NCI-H1105 treated with DMSO at 0.1 percent for 48 hours (cell line): ENCODE measurements at places on chromosomes 1 and 21.

- no peak for DNase-seq
These were observed 69.1 kb downstream of the HSF2BP start for GRCh38 chr21:43590194-43590593.

DNA sequence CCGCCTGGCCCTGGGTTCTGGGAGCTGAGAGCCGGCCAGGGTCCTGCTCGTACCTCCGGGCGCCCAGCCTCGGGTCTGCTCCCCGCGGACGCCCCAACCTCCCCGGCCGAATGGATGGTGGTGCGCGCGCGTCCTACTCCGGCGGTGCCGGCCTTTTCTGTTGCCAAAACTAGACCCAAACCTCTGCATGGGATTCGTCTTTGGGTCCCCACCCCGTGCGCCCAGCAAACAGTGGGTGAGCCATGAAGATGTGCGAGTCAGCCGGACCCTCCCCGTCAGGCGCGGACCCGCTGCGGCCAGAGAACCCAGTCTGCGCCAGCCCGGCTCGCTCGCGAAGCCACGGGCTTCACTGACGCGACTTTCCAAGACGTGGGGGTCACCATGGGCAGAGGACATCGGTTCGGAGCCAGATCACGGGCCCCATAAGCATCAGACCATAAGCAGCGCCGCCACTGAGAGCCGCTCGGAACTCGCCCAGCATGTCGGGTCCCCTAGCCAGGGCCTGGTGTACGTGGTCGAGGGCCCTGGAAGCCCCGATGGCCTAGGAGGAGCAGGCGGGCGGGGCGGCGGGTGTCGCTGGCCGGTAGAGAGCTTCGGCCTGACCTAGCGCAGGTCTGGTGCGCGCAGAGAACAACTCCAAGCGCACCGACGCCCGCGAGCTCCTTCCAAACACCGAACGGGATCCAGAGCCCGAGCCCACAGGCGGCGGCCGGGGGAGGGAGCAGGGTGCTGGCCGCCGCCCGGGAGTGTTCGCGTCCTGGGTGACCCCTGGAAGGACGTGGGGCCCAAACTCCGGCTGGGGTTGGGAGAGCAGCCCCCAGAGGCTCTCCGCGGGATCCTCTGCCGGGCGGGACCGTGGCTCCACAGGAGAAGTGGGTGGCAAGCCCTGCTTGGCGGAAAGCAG, 1.0 kb upstream of the TP73 start:
- no peak for DNase-seq

DNA sequence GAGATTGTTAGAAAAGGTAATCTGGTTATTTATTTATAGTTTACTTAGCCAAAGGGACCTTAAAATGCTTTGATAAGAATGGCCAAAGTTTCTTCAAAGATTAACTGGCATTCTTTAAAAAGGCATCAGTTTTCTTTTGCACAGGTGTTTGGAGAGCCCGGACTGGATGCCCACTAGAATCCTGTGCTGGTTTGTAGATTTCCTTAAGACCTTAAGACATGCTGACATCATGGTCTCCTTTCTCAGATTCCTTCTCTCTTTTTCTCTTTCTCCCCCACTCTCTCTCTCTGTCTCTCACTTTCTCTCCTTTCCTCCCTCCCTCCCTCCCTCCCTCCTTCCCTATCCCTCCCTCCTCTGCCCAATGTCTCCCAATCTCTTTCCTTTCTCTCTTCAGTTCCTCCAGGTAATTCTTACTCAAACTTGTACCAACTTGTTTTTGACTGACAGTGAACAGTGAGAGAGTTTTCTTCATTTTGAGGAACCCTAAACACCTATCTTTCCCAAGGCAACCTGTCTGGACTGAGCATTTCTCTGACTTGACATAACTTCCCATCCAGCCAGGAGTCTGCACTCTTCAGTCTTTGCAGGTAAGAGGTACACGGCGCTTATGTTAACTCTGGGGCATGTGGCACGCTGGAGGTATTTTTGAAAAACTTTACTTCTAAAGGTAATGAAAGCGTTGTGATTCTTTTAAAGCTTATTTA, at the start of gene KCNJ15:
KCNJ15 (plus strand) TSS at position 393 of the 704 bp plus-strand sequence. CDS start 42,271 bp downstream, outside the sequence.
- no peak for DNase-seq

GRCh38 chr1:17274186-17275170, 25.6 kb downstream of the PADI3 start:
- peak; percentile 28 for DNase-seq

DNA sequence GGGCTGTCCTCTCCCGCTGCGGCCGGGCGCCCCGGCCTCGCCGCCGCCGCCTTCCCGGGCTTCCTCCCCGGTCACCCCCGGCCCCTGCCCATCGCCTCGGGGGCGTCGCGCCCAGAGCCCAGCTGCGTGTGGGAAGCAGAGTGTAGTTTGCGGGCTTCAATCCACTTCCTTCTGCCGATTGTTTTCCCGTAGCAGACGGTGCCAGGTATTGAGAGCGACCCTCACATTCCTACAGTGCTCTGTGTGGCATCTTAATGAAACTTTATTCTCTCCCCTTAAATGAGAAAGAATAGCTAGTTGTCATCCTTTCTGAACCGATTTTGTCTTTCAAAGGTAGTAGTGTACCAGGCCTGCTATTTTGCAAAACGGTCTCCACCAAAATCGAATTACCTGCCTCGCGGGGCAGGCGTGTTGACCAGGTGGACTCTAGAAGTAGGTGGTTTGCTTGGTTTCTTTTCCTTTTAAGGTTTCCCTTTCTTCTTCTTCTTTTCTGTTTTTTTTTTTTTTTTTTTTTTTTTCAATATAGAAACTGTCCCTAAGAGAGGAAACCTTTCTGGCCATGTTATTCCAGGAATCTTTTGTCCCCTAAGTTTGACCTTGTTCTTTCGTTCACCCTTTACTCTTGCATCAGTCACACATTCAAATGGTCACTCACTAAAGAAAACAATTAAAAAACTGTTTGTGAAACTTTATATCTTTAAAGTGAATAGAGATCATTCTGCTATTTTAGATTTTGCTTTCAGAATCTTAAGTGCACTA, 881 bp downstream of the USP25 start:
- DNase-seq = no peak

- DNase-seq = no peak
These were observed 322.2 kb downstream of the LMX1A start for GRCh38 chr1:165034136-165034809.

DNA sequence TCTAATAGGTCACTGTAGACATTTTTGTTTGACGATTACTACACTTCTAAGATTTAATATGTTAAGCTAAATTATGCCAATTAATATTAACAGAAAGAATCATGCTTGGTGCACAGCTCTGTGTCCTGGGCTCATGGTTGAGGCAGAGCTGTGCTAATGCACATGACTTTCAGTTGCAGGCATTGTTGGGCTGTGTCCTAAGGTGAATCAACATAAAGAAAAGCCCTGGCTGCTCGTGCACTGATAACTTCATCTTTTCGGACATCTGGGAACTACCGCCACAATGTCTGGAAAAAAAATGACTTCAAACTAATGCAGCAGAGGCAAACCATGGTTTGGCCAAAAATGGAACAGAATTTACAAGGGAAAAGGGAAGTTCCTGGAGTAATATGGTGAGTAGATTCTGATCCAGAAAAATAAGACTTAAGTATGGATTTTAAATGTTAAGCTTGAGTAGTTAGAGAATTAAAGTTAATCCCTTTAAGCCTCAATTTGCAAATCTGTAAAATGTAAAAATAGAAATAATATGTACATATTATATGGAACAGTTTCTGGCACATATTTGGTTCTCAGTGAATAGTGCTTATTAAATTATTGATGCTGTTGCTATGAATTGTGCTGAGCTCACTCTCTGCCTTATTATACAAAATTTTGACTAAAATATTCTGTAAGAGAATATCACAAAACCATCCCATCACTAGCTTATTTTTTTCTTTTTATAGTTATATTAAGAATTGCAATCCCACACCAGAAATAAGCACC, 186.1 kb downstream of the BRINP2 start:
- no peak for DNase-seq
